T-helper 1 cell (primary cell): ENCODE measurements at places on chromosomes 11 and 22.

GRCh38 chr22:42910221-42910942 is 53.3 kb upstream of the ARFGAP3 start:
- no peak for DNase-seq

GRCh38 chr11:66491315-66491935 is 11.2 kb downstream of the DPP3 start:
- DNase-seq = no peak

GRCh38 chr11:94149431-94150017 is 20.9 kb downstream of the PANX1 start:
- DNase-seq = no peak

DNA sequence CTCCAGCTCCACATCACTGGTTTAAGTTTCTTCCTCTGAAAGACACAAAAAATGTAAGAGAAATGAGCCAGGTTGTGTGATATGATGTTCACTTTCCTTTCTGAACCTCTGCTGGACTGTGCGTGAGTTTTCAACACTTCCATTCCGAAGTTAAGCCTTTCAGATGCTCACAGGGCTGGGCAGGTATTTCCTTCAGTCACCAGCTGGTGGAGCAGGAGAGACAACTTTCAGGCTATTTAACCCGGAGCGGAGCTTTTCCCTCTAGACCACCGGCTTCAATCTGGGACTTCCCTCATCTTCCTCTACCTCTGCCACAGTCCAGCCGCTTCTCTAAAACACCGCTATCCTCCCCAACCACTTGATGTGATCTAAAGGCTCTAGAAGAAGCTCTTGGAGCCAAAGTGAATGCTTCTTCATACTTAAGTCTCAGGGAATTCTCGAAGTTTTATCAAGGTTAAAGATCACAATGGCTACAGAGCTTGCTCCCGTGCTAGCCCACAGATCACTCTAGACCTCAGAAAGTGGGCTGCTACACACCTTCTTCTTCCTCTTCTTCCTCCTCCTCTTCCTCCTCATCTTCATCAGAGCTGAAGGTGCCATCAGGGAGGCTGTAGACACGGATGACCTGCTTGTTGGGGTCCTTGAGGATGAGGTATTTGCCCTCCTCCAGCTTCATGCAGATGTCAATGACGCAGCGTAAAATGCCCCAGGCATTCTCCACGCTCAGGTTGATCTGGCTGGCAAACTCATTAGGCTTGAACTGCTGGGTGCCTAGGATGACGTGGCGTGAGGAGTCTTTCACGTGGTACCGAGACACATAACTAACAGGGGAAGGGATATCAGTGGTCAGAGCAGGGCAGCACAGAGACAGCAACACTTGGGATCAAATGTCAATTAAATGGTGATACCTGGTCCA is 4.4 kb upstream of the FOXRED2 start:
- no peak for DNase-seq

DNA sequence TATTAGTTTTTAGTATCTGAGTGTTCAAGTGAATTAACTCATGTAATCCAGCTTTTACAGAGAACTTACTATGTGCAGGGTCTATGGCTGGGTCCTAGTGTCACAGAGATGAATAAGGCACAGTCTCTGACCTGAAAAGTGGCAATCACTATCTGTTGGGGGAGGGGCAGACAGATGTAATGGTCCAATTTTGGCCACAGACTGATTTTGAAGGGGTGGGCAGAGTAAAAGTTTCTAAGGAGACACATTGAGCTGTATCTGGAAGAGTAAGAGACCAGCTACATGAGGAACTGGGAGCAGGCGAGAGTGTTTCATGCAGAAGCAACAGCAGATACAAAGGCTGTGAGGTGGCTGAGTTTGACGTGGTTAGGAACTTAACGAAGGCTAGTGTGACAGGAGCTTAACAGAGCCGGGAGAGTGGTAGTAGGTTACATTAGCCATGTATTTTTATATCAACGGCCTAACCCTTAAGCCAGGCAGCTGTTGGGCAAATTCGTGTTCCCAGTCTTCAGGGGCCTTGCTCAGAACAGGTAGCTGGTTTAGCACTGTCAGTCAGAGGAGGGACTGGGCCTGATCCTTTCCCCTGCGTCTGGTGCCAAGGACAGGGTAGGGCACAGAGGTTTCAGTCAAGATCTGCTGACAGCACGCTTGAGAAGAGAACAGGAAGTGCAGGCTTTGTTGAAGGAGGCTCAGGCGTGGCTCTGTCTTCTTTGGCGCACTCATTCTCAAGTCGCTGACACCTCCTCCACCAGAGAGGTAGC is 1.4 kb upstream of the STIM1 start:
- peak; percentile 61 for DNase-seq

GRCh38 chr22:18145676-18146388 is 4.1 kb upstream of the USP18 start:
- no peak for DNase-seq

DNA sequence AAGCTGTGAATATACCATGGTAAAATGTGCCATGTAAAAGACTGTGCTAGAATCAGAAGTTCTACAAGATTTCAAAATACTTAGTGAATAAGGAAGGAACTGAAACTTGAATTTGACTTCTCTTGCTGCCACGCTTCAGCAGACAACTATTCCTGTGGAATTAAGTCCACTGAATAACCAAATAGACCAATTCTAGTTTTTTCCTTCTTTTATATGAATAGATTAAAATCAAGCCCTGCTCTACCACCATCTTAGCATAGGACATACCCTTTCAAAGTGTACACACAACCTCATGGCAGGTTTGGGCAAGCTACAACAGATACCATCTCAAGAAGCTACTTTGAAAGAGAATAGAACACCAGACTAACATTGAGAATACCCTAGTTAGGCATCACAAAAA is 23.4 kb upstream of the CLNS1A start:
- DNase-seq = no peak

GRCh38 chr11:84541731-84542340 is 1085.3 kb downstream of the DLG2 start:
- no peak for DNase-seq

- no peak for DNase-seq
Observed at GRCh38 chr11:35046681-35047080, 92.3 kb upstream of the CD44 start.

DNA sequence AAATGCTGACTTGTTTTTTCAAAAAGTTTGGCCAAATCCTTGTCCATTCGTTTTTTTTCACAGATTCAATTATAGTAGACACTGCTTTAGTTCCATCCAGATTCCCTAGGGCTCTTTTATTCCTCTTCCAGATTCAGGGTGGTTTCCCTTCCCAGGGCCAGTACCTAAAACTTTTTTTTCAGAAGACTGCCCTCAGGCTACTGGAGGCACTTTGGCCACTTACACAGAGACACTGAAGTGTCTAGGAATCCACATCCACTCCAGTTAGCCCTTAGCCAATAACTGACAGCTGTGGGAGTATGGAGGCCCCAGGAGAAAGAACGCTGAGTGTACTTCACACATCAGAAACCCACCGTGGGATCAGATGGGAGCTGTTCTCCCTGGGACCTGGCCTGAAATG is 77.3 kb downstream of the CCDC34 start:
- no peak for DNase-seq

DNA sequence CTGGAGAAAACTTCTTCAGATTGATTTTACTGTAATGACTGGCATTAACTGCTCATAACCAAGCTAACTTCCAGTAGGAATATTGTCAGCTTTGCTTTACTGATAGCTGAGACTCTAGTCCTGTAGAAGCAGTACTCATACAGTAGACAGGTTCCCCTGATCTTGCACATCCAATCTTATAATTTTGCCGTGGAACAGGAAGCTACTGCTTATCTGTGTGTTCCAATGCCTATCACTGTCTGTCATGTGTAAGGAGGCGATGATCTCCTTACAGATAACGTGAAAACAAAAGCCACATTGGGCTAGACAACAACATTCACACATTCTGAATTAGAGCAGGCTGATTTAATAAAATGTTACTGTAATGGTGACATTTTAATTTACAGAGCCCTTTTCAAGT is 13.2 kb downstream of the HSD17B12 start:
- no peak for DNase-seq

- DNase-seq = no peak
Observed at GRCh38 chr11:35553831-35554230, 28.4 kb upstream of the PAMR1 start.

GRCh38 chr11:15605094-15605493 is 490.4 kb downstream of the INSC start:
- no peak for DNase-seq

DNA sequence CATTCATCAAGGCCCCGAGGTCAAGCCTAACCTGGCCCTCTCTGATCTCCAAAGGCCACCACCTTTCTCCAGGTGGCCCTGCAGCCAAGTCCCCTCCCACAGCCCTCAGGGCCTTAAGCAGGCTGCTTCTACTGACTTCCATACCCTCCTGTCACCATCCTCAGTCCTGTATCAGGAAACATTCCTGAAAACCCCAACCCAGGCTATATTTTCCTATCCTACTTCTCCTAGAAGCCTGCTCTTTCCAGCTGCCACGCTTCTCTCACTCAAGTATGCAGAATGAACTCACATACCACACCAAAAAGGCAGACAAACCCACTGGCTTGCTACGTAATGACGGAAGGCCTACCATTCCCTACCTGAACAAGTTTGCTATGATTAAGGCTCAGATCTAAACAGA is 23.6 kb downstream of the MORC2 start:
- no peak for DNase-seq

GRCh38 chr11:10443152-10443551 is 11.9 kb upstream of the AMPD3 start:
- no peak for DNase-seq
